ENCODE measurements at places on chromosomes 5 and 9.

DNA sequence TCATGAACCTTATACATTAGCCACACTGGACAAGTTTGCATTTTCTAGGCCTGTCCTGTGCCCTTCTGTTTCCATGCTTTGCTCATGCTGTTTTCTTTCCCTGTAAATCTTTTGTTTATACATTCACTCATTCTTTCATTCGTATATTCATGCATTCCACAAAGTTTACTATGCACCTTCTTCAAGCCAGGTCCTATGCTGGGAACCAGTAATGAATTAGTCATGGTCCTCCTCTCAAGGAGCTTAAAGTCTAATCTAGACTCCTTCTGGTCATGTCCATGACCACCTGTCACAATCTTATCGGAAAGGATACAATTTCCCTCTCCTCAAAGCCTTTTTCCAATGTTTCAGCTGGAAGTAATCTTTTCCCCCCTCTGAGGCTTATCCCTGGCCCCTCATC, 9.1 kb upstream of the XPA start:
- no peak for DNase-seq

DNA sequence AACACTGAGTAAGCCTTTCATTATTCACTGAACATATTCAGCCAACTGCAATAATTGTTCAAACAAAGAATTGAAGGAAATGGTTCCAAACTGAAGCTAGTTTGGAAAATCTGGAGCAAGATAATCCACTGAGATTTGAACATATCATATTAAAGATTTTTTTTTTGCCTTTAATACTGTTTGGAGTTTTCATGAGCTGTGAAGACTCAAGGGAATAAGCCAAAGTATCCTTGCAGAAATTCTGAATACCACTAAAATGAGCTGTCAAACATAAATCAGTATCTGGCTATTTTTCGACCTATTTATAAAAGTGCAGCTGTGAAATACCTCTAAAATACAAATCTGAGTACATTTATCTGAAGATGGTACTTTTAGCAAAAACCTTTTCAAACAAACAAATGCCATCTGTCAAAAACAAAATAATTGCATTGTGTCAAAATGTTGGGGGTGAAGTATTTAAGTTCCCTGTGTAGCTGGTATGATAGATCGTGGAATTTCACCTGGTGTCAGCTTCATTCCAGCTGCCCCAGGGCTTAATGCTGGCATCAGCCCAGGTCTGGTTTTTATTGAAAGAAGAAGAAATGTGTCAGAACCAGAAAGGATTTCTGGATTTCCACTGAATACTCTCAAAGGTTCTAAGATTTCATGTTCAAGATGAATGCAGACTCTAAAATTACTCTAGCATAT, 149.0 kb upstream of the GRAMD2B start:
- DNase-seq, result no peak

GRCh38 chr5:24635209-24635608, 9.6 kb downstream of the CDH10 start:
- no peak for DNase-seq

DNA sequence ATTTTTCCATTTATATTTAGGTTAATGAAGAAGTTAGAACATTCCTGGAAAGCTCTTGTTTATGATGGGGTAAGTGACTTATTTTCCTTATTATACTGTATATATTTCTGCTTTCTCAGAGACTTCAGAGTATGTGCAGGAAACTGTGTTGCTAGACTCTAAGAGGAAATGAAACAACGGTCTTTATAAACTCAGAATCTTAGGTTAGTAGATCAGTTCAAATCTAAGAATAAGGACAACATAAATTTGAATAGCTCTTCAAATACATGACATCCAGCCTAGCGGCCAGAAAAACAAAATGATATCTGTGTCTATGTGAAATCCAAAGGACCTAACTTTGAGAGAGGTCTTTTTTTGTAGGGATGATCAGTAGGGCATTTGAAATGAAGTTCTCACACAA, 94.3 kb downstream of the PRKACG start:
- DNase-seq, result no peak

DNA sequence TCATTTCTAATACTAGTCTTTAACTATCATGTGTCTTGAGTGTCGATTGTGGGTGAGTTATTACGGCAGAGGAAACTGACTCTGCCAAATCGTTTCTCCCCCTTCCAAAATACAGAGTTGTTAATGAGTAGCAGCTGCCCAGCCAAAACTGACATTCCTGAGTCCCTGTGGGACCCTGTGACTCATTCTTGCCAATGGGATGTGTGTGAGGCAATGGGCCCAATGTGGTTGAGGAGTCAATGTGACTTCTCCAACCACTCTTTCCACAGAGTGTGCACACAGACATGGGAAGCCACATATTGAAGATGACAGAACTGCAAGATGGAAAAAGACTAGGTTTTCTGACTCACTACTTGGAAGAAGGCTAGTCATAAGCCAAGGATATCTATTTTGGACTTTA, 434.7 kb downstream of the DTWD2 start:
- DNase-seq, result no peak

DNA sequence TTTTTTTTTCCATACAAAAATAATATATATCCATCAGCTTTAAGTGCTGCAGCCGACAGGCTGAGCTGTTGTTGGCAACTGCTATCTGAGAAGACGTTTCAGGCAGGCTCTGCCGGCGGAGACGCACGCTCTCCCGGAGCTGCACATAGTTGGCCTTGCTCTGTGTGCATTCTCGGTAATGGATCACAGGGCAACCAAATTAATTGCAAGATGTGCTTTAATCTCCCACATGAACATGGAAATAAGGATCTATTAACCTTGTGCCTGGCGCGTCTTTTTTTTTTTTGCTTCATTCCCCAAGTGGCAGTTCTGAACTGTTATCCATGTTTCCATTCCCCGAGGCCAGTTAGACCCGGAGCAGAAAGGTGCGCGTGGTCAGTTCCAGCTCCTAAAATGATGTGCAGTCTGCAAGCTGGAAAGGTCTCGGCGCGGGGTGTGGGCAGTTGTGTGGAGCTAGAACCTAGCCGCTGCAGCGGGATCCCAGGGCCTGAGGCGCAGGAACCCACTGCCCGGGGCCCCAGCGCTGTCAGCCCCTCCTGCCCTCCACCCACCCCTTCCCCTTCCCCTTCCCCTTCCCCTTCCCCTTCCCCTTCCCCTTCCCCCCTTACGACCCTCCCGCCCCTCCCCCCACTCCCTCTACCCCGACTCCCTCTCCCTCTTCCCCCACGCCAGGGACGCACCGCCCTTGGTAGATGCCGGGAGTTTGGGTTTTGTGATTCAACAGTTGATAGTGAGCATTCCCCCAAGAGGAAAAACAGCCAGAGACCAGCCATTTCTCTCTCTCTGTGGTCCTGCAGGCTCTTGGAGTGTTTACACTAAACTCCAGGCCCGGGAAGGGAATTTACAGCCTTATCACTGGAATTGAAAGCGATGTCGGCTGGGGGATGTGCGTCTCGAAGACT, 137.8 kb downstream of the CEP120 start:
- no peak for DNase-seq
